GM12878 (cell line): ENCODE measurements at places on chromosomes 5 and 9.
A peak's percentile ranks its signal among the peaks of the same experiment; 100 is the strongest.

DNA sequence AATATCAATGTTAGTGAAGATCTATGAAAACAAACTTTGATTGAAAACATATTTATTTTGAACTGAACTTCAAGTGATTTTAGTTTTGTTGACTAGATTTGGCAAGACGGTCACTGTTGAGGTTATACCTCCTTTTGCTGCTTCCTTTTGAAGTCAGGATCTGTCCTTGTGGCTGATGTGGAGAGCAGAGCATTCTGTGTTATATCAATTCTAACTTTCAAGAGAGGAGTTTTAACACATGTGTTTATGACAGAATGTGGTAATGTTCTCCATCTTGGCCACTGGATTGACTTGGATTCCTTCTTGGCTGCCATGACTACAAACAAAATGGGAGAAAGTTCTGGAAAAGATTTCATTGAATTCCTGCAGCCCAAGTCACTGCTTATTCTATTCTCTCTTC lies 104.0 kb upstream of the ACTBL2 start:
- no peak for DNase-seq

DNA sequence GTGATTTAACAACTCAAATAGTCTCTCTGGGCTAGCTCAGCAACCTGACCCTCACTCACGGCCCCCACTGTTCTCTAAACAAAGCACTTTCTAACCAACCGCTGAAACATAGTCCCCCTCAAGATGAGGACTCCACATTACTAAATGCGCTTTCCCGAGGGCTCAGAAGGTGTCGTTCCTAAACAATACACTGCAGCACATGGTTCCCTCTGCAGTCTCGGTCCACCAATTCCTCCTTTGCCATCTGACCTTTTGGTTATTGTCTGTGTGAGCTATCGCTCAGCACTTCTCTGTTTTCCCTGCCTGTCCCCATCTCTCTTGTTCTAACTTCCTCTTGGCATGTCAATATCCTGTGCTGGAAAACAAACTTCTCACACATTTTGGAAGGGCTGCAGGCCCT lies 7.2 kb downstream of the EPB41L4A start:
- no peak for DNase-seq

- no peak for DNase-seq
These were observed 39.9 kb upstream of the RETREG1 start for GRCh38 chr5:16656561-16657191.

- no peak for DNase-seq
These were observed 1048.1 kb upstream of the ACO1 start for GRCh38 chr9:31336386-31336785.

GRCh38 chr9:88991066-88992034 lies at the start of gene S1PR3:
Gene S1PR3, plus strand, starts transcription at chr9:88991468. Its CDS starts 9,733 bp downstream, at chr9:89001201.
- no peak for DNase-seq

GRCh38 chr9:133637451-133638055 lies 1.4 kb downstream of the DBH start:
- no peak for DNase-seq

- no peak for DNase-seq
These were observed 134.5 kb downstream of the NFIB start for GRCh38 chr9:14179449-14179848.

GRCh38 chr5:68749631-68750030 lies 344.2 kb upstream of the SLC30A5 start:
- no peak for DNase-seq

- DNase-seq: no peak
These were observed 12.5 kb upstream of the EXOSC2 start for GRCh38 chr9:130680836-130681768.

DNA sequence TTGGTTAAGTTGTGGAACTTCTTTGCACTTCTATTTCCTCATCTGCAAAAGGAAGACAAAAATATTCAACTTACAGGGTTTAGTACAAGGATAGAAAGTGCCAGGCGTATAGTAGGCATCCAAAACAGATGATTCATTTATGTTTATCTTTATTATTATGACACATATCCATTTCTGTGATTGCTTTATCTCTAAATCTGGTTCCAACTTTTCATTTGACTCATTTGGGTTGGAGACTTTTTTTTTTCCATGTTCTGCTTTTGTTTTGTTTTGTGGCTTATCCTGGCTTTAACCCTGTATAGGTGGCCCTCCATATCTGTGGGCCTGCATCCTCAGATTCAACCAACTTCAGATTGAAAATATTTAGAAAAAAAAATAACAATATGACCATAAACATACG lies 186.7 kb upstream of the SLC24A2 start:
- DNase-seq: no peak

GRCh38 chr5:9516591-9516990 lies 29.3 kb downstream of the SEMA5A start:
- no peak for DNase-seq

- no peak for DNase-seq
These were observed 483.5 kb downstream of the AGTPBP1 start for GRCh38 chr9:85258236-85258635.

DNA sequence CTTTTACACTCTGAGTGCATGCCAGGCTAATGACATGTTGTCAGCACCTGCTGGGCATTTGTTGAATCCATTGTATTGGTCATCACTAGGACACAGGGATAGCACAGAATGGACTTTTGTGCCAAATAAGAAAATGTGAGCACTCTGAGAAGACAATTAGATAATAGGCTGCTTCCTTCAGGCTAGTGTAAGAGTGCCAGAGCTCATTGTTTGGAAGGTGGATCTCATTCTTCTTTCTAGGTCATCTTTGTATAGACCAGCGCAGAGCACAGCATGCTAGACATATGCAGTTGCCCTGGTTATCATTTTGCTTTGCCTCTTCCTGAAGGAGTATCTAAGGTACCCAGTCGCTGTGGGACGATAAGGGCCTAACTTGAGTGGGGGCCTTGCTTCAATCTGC lies 493.4 kb upstream of the COX7C start:
- no peak for DNase-seq

DNA sequence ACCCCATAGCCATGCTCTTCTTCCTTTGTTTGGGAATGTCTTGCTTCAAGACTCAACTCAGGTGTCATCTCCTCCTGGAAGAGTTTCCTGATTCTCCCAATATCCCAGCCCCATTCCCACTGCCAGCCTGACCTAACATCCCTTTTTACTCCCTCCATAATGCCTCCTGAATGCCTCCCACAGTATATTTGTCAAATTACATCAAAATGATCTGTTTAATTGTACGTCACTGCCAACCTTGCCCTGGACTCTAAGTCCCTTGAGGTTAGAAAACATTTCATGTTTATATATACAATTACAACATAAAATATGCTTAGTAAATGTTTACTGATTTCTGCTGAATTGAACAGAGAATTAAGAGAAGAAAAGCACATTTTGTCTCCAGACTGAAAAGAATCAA lies 301.6 kb upstream of the PDE4D start:
- DNase-seq: no peak

DNA sequence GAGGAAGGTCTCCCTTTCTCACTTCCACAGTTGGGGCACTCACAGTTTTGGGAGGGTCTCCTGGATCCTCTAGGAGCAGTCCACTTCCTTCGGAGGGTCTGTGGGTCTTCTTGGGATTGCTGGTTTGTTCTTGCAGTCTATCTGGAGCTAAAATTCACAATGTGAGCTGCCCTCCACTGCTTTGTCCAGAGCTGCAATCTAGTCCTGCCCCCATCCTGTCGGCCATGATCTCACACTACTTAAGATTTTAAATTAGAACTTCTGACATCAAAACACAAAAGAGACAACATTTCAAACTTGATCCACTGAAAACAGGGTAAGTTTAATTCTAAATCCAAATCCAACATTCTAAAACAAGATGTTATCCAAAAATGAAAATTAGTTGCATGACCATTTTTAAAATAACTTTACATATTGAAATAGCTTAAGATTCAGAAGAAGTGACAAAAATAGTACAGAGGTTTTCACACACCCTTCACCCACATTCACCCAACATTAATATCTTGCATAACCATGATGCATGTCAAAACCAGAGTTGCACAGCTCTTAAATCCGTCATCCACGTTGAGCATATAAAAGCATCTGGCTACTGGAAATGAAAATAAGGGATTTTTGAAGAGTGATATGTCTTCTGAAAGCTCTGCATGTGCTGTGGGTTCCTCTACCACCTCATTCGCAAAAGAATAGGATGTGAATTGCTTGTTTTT lies 113.7 kb upstream of the EPB41L4A start:
- DNase-seq: no peak

GRCh38 chr5:83687124-83687619 lies 33.5 kb downstream of the HAPLN1 start:
- no peak for DNase-seq

DNA sequence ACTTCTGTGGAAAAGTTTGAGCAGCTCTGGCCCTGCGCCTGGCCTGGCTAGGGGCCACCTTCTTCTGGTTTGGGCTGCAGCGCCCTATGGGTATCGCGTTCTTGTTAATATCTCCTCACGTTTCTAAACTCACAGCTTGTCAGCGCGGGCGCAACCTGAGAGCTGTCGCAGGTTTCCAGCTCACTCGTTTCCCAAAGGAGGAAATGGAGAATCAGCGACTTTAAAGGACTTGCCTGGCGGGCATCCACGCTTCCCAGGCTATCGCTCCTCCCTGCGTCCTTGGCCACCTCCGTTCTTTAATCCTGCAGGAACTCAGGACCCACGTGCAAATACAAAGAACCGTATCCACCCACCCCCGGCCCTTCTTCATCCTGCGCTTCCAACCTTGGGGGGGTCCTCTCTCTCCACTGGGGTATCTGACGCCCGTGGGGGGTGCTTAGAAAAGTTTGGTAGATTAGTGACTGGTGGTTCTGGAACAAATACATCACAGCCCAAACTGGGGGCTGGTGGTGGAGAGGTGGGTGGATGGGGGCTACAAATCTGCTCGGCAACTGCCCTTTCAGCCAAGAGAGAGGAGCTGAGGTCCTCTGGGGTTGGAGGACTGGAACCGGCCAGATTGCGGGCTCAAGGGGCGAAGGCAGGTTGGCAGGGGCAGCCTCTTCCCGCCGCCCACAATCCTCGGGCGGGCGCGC lies 578 bp upstream of the PSAT1 start:
- no peak for DNase-seq

DNA sequence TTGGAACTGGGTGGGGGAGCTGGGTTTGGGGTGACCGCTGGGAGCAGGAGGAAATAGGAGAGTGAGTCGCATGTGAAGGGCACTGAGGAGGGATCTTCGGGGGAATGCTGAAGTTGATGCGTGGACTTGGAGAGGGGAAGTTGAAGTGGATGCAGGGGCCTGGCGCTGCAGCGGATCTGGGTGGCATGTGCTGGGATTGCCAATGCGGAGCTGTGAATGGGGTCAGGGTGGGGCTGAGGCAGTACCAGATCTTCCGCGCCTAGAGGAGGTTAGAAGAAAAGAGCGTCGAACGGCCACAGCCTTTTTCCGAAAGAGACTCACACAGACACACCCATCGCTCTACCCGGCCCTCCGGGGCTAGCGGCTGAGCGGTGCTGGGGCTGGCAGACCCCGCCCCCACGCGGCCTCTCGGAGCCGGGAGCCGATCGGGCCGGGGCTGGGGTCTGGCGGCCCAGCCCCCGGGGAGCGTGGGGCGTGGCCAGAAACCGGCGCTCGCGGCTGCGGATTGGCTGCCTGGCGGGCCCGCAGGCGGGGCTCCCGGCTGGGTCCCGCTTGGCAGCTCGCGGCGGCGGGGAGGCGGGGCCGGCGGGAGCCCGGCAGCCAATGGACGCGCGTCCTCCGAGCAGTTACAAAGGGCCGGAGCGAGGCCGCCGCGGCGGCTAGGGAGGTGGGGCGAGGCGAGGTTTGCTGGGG lies at the start of gene TGFBR1:
Gene TGFBR1 (plus strand): TSS at position 655 of the 693 bp plus-strand sequence. CDS start 93 bp downstream, outside the sequence.
- DNase-seq: peak; percentile 53

DNA sequence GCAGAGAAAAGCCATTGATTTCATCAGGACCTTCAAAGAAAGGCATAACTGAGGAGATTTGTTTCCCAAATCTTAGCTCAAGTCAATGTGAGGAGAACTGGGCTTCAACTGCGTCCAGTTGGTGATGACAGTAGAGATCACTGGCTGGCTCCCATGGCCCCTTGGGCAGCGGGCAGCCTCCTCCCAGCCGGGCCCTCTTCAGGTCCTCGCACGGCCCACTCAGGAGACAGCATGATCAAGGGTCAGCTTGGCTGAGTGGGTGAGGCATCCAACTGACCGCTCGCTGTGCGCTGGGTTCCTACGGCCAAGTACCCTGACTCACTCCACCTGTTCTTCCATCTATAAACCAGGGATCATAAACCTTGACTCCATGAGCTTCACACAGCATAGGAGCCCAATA lies 274.0 kb downstream of the NSG2 start:
- no peak for DNase-seq

GRCh38 chr9:23824830-23825591 lies 1.0 kb downstream of the ELAVL2 start:
- DNase-seq: no peak

DNA sequence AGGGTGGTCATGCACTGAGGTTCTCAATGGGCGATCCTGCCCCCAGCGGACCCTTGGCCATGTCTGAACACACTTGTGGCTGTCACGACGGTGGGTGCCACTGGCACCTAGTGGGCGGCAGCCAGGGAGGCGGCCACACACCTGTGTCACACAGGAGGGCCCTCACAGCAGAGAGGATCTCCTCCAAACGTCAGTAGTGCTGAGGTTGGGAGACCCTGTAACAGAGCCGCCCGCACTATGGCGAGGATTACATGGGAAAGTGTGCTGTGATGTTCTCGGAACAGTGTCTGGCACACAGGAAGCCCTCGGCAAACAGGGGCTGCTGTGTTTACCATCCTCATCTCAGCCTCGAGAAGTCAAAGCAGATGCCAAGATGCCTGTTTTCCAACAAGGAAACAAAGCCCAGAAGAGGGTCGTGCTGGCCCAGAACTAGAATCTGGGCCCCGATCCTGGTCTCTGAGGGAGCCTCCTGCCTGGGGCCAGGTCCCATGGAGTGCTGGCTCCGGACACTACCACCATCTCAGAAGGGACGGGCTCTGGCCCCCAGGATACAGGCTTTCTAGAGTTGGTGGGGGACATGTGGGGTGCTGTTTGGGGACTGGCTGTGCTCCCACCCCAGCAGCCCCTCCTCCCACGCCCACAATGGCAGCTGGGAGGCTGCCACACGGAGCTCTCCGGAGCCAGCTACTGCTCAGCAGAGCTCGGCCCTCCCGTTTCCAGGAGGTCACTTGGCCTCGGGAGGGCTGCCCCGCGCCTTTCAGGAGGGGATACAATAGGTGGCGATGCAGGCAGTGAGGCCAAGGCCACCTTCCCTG lies 48.2 kb downstream of the DBH start:
- no peak for DNase-seq

DNA sequence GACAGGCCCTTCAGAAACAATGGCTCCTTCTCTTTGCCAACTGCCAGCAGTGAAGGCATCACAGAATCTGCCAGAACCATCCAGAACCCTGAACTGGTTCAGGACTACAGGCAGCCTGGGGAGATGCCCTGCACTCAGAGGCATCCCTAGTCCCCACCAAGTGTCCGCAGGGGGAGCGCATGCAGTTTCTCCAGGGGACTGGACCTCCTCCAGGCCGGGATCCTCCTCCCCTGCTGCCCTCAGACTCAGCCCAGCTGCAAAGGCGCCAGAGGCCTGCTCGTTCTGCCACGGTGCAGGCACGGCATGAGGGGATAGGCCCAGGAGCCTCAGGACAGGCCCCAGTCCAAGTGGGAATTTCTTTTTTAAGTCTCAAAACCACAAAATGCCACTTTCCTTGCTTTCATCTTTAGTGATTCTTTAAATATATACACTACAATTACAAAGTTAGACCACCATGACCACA lies 72.0 kb downstream of the SEMA4D start:
- DNase-seq: no peak
